Activated CD4-positive, alpha-beta memory T cell treated with anti-CD3 and anti-CD28 coated beads, Interleukin-2, amount 10 ng/mL, durations not matched to agents 7 days and 5 days (primary cell): ENCODE measurements at places on chromosomes 1 and 21. TPM values are rescaled to one million over a fixed set of nuclear protein-coding genes. Genes with fewer than 3 reads are reported as not detected.

NLRP3 gene
- total RNA-seq, result 0.25 TPM

CENPF gene
- 125 TPM for total RNA-seq

GRCh38 chr1:109777436-109777835, 13.7 kb upstream of the EPS8L3 start:
- peak overlapping the region; percentile 24 for H3K27ac ChIP-seq
- DNase-seq, result no peak
- H3K4me1 ChIP-seq, result peaks cover 14% of the 10 kb centered on the region
- H3K27me3 ChIP-seq, result peaks cover 7% of the 10 kb centered on the region
- no peak overlapping the region for H3K4me3 ChIP-seq
- H3K36me3 ChIP-seq, result peaks cover 12% of the 10 kb centered on the region

- no peak overlapping the region for H3K27ac ChIP-seq
- H3K4me1 ChIP-seq, result no peaks in the 10 kb centered on the region
- no peak for DNase-seq
- no peak overlapping the region for H3K4me3 ChIP-seq
Observed at GRCh38 chr1:119286587-119287181, 81.9 kb upstream of the HAO2 start.

NEGR1 gene
- total RNA-seq, result not detected

DNA sequence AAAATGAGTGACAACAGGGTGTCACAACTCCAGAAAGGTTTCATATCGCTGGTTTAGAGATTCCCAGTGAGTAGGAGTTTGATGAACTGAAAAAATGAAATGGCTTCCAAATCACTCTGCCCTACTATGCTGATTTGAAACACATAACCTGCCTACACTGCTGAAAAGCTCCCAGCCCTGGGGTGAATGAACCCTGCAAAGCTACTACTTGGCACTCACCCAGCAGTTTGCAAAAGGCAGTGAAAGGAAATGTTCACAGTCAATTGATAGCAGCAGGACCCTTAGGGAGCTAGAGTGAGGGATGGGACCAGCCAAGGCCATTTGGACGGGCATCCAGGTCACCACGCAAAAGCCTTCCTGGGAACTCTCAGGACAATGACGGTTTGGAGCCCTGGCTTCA, 44.4 kb upstream of the SRP9 start:
- no peaks in the 10 kb centered on the region for H3K36me3 ChIP-seq
- H3K4me1 ChIP-seq, result no peaks in the 10 kb centered on the region
- no peak for DNase-seq

- no peak overlapping the region for H3K27ac ChIP-seq
- no peaks in the 10 kb centered on the region for H3K4me1 ChIP-seq
- H3K27me3 ChIP-seq, result no peaks in the 10 kb centered on the region
- DNase-seq, result no peak
- no peaks in the 10 kb centered on the region for H3K36me3 ChIP-seq
Observed at GRCh38 chr1:107643766-107644165, 321.2 kb downstream of the VAV3 start.

GRCh38 chr1:43839056-43839455, 94.5 kb upstream of the ARTN start:
- H3K4me1 ChIP-seq, result peaks cover 17% of the 10 kb centered on the region
- H3K27ac ChIP-seq, result no peak overlapping the region
- H3K4me3 ChIP-seq, result no peak overlapping the region
- no peaks in the 10 kb centered on the region for H3K27me3 ChIP-seq

SLC6A17 gene
- not detected for total RNA-seq

DNA sequence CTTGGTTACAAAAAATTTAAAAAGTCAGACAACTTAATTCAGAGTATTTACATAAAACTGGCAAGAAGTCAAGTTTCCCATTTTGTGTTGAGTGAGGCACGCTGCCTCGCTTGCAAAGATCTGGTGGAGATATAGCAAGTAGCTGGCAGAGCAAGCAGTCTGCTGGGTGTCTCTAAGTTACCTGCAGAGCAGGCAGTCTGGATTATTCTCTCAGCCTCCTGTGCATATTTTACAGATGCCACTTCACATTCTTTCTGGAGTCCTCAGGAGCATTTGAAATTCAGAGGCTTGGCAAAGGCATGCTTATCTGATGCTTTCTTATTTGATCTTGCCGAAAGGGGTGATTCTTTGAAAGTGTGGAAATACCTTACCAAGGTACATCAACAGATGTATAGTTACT, 640.4 kb upstream of the ADGRL4 start:
- DNase-seq, result no peak
- no peaks in the 10 kb centered on the region for H3K36me3 ChIP-seq
- H3K4me1 ChIP-seq, result no peaks in the 10 kb centered on the region
- no peaks in the 10 kb centered on the region for H3K27me3 ChIP-seq

WASF2 gene
- 150 TPM for total RNA-seq

GRCh38 chr1:212452323-212453155, 19.8 kb downstream of the NENF start:
- no peaks in the 10 kb centered on the region for H3K36me3 ChIP-seq
- no peak overlapping the region for H3K27ac ChIP-seq
- no peak for DNase-seq
- no peaks in the 10 kb centered on the region for H3K4me1 ChIP-seq
- no peak overlapping the region for H3K4me3 ChIP-seq
- H3K27me3 ChIP-seq, result no peaks in the 10 kb centered on the region

DNA sequence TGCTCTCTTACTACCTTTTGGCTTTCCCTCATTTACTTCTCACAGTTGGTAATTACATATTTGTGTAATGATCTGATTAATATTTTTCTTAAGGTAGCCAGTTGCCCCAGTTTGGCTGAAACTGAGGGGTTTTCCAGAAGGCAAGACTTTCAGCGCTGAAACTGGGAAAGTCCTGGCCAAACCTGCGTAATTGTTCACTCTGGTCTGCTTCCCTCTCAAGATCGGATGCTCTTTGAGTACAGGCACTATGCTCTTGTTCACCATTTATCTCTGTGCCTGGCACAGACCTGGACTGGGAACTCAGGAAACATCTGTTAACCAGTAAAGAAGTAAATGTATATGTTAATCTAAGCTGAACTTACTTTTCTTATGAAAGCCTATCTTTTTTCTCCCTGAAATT, 209.6 kb upstream of the HOOK1 start:
- DNase-seq, result no peak
- H3K4me1 ChIP-seq, result no peaks in the 10 kb centered on the region
- no peak overlapping the region for H3K4me3 ChIP-seq
- H3K36me3 ChIP-seq, result peaks cover 3% of the 10 kb centered on the region
- H3K27me3 ChIP-seq, result no peaks in the 10 kb centered on the region

DNA sequence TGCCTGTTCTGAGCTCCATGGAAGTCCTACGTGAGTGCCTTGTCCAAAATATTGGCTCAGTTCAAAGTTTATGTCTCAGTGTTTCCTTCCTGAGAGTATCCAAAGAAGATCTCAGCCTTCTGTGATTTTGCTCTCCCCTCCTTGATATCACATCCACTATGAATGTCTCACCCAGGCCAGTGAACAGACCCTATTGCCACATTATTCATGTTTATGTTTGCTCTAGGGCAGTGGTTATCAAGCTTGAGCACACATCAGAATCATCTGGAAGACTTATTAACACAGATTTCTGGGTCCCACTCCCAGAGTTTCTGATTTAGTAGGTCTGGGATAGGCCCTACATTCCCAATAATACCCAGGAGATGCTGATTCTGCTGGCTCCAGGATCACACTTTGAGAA, 145.0 kb upstream of the FGGY start:
- DNase-seq, result no peak
- H3K36me3 ChIP-seq, result no peaks in the 10 kb centered on the region
- H3K27me3 ChIP-seq, result no peaks in the 10 kb centered on the region
- H3K4me3 ChIP-seq, result no peak overlapping the region

DNA sequence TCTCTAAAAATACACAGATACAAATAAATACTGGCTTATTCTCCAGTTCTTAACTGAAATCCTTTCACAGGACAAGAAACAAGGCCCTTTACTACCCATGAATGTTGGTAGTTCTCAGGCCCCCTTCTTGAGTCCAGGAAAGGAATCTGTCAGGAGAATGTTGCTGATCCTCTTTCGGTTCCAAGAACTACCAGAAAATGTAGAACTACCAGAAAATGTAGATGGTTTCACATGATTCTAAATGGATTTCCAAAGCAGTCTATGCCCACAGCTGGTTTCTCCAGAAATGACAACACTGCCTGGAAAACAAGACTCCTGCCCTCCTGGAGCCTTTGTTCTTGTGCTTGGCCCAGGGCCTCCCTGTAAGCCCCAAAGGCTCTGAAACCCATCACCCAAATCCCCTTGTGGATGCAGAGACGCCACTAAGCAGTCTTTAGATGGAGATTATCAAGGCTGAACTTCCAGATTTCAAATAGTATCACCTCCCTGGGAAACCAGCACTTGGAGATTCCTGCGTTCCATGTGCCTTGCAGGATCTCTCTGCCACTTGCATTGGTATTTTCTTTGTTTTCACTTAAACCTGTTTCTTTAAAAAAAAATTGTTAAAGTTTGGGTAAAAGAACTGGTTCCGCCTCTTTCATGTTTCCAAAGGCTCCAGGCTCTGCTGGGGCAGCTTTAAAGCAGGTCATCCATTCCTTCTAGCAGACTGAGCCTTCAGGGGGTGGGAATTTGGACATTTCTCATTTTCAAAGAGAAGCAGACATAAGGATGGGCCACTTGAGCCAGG, 53.4 kb downstream of the MAN1C1 start:
- H3K27me3 ChIP-seq, result peaks cover 62% of the 10 kb centered on the region
- peaks cover 31% of the 10 kb centered on the region for H3K36me3 ChIP-seq
- H3K4me3 ChIP-seq, result no peak overlapping the region
- no peak for DNase-seq

DNA sequence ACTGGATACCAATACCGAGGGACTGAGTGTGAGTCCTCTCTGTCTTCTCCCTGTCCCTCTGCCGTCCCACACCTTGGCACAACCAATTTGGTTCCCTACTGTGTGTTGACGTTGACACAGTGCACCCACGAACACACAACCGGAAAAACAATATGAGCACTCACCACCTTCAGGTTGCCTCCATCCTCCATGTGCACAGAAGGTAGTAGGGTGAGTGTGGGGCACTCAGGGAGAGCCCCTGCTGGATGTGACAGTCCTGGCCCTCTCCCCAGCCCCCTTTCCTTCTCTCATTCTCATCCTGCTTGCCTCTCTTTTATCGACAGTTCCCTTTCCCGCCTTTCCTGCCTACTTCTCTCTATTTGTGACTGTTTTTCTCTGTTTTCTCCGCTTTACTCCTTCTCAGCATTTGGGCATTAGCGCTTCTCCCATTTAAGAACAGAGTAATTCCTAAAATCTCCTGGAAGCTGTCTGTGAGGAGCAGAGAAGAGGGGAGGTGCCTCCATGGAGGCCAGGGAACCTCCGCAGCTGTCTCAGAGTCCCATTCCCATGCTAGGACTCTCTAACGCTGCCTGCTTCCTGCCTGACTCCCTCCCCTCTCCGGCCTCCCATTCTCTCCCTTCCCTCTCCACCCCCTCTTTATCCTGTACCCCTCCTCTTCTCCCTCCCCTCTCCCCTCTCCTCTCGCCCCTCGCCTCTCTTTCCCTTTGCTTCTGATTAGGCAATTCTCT, 16.4 kb downstream of the CADM3 start:
- H3K36me3 ChIP-seq, result no peaks in the 10 kb centered on the region
- DNase-seq, result no peak
- H3K27ac ChIP-seq, result no peak overlapping the region
- no peak overlapping the region for H3K4me3 ChIP-seq
- no peaks in the 10 kb centered on the region for H3K4me1 ChIP-seq
- H3K27me3 ChIP-seq, result peaks cover 72% of the 10 kb centered on the region

HCRTR1 gene
- not detected for total RNA-seq

AUNIP gene
- total RNA-seq, result 5.4 TPM

DNA sequence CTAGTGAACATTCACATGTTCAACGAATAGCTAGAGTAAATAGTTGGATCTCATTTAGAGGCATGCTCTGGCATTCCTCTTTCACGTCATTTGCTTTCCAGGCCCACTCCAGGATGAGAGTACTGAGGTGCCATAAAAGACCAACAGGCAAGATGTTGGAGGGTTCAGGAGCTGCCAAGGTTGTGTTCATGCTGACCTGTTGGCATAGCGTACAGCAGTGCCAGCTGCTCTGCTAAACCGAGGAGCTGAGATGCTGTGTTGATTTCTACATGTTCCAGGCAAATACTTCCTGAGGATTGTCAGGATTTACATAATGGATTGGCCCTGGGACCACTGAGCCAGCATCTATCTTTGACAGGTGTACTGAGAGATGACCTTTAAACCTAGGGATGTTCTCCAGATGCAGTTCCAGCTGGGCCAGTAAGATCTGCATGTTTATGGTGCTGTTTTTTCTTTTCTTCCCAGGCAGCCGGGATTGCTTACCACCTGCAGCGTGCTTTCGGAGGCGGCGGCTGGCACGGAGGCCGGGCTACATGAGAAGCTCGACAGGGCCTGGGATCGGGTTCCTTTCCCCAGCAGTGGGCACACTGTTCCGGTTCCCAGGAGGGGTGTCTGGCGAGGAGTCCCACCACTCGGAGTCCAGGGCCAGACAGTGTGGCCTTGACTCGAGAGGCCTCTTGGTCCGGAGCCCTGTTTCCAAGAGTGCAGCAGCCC, 66.9 kb downstream of the DISC1 start:
- H3K36me3 ChIP-seq, result peaks cover 10% of the 10 kb centered on the region
- H3K4me1 ChIP-seq, result peaks cover 6% of the 10 kb centered on the region
- no peak overlapping the region for H3K27ac ChIP-seq
- no peak overlapping the region for H3K4me3 ChIP-seq

DNA sequence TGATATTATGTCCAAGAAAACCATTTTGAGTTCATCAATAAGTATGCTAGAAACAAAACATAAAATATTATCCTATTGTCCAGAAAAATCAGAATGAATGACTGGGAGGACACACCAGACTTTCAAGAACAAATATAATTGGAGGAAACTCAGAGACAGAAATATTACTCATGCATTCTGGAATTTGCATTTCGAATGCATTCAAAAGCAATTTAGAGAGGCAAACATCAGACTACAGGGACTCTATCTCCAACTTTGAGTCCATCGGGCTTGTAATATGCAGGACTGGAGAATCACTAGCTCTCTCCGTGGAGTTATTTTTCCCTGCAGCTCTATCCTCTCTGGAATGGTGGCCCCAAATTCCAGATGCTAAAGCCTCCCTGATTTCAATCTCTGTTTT, 161.8 kb downstream of the CDC42BPA start:
- H3K27me3 ChIP-seq, result peaks cover 5% of the 10 kb centered on the region
- H3K27ac ChIP-seq, result no peak overlapping the region
- H3K4me1 ChIP-seq, result no peaks in the 10 kb centered on the region
- H3K4me3 ChIP-seq, result no peak overlapping the region
